ENCODE measurements at places on chromosomes 1 and 21. TPM values are rescaled to one million over a fixed set of nuclear protein-coding genes. Genes with fewer than 3 reads are reported as not detected.
A peak's percentile ranks its signal among the peaks of the same experiment; 100 is the strongest.

GRCh38 chr1:180181996-180182642 is 27.4 kb downstream of the QSOX1 start:
- no peak for DNase-seq

DNA sequence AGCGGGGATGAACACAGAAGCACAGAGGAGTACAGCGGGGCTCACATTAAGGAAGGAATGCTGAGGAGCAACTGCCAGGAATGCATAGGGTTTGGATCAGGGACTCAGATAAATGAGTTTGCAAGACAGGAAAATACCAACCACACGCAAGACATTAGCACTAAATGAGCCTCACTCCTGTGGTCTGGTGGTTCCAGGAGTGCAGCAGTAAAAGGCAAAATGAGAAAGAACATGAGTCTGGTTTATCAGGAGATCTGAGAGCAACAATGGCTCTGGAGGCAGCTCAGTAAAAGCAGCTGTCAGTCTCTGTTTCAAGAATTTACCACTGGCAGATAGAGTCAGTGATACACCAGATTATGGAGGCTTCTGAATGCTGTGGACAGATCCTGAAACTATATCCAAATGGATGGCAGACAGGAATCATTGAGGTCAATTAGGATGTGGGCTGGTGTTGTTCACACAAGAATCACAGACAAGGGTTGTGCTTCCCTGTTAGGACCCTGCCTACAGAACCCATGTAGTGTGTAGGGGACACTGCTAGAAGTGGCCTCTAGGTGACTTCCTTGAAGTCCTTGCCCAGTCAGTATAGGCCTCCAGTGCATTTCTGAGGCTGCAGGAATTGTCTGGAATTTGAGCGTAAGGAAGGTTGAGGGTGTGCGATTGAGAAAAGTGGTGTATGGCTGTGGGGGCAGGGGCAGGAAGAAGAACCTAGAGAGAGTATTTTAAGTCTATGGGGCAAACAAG is 50.3 kb downstream of the CASQ2 start:
- DNase-seq: no peak

DNA sequence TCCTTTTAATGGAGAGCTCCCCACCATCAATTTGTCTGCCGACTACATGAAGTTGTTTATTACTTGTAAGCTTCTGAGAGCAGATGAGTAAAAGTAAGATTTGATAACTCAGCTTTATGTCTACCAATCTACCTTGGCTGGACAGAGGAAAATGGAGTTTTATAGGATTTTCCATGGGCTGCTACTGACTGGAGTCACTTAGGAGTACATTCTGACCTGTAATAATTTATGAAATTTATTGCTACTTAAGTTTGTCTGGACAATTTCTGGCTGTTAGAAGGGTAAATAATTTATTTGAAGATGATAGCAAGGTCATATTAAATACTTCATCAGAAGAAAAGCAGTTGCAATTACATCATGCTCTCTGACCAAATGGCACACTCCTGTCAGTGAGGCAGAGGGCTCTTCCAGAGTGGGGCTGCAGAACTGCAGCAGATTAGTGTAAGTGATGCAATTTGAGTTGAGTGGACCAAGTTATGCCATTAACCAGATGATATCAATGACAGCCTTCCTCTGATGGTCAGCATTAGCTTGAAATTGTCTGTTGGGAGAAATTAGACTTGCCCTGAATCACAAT is 736.7 kb upstream of the PTBP2 start:
- no peak for DNase-seq

- DNase-seq: peak; percentile 30
Observed at GRCh38 chr1:19416921-19417470, 68.3 kb downstream of the CAPZB start.

- DNase-seq: no peak
Observed at GRCh38 chr21:42158846-42159245, 60.1 kb upstream of the ABCG1 start.

DNA sequence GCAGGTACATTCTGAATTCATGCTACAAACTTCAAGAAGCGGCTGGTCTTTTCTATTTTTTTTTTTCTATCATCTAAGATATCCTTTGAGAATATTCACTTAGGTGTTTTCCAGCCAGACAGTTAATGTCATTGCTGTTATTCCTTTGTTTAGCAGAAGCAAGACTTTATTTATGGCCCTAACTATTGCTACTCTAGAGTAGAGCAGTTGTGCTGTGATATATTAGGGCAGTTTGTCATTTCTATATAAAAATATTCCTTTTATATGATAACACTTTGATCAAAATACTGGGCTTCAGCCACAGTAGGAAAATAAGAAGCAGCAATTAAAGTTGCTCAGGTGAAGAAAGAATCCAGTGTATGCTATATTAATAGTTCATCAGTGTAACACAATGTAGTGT is 959.3 kb downstream of the NCAM2 start:
- DNase-seq: no peak

- no peak for DNase-seq
Observed at GRCh38 chr21:20527731-20528460, 470.3 kb upstream of the NCAM2 start.

GPR161 gene
- total RNA-seq: 19.6 TPM
